ENCODE measurements at places on chromosomes 5 and 9.

- DNase-seq: peak; percentile 67
Measured at GRCh38 chr9:70873506-70873905, 247.9 kb downstream of the TRPM3 start.

DNA sequence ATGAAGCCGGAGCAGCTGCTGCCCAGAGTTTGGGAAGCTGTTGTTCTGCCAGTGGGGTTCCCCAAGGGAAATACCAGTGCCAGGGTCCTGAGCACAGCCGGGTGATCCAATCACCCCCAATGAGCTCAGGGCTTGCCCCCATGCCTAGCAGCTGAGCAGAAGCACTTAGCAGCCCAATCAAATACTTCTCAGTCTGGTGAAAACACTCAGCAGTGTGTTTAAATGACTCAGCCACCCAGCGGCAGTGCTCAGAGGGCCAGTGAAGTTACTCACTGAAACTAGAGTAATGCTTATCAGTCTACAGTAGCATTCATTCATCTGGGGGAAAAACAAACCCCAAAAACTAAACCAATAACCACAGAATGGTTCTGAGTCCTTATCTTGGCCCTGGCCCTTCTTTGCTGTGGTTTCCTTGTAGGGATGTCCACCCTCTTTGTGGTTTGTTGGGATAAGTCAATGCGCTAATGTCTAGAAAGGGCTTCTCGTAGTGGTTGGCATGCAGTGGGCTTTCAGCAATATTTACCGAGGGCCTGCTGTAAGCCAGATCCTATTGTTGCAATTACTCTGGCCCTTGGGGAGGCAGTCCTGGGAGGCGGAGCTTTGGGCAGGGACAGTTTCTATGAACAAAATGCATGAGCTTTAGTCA lies 43.1 kb downstream of the LHX2 start:
- peak; percentile 64 for DNase-seq

DNA sequence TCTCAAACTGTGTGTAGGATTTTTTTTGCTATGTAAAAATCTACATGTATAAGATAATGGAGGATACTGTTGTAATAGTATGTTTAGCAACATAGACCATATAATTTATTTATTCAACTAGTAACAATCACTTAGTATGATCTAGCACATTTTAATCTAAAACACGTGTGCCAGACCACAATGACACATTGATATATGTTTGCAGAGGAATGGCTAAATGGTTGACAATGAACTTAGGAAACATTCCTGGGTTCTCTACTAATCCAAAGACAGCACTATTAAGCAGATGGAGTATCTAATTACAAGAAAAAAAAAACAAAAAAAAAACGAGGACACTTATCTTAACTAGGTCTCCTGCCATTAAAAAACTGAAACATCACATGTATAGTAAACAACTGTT lies 261.7 kb upstream of the PAPPA start:
- DNase-seq: peak; percentile 93

- DNase-seq: peak; percentile 95
Measured at GRCh38 chr5:113147101-113147508, 170.5 kb downstream of the DCP2 start.

- no peak for DNase-seq
Measured at GRCh38 chr5:146233441-146233840, 30.0 kb downstream of the RBM27 start.

GRCh38 chr5:140108093-140109017 lies 5.6 kb upstream of the PURA start:
- DNase-seq: no peak

DNA sequence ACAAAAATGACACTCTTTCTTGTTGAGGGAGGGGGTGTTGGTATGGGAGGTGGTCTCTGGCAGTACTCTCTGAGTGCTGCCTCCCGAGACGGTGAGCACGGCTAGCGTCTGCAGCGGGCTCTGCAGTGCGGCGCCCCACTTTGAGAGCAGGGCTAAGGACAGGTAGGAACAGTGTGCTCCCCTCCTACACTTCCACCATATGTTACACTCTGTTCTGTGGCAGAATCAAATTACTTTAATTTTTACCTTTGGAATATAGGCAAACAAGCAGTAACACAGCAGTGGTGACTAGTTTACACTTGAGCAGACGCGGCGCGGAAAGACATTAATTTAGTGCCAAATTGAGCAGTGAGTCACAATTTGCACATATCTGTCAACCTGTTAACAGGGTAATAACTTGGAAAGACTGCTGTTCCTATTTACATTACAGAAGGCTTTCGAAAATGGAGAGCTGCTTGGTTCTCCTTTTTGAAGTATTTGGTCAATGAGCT lies 136.3 kb downstream of the MED27 start:
- no peak for DNase-seq

- DNase-seq: peak; percentile 63
Measured at GRCh38 chr5:144189800-144190429, 19.2 kb downstream of the KCTD16 start.

DNA sequence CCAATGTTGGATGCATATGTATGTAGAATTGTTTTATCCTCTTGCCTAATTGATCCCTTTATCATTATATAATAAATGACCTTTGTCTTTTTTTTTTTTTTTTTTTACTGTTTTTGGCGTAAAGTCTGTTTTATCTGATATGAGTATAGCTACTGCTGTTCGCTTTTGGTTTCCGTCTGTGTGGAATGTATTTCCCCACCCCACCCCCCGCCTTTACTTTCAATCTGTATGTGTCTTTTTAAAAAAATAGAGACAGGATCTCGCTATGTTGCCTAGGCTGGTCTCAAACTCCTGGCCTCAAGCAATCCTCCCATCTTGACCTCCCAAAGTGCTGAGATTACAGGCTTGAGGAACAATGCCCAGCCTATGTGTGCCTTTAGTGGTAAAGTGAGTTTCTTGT lies 11.3 kb downstream of the AHRR start:
- DNase-seq: no peak

- DNase-seq: no peak
Measured at GRCh38 chr9:116870566-116870965, 183.5 kb downstream of the TRIM32 start.

DNA sequence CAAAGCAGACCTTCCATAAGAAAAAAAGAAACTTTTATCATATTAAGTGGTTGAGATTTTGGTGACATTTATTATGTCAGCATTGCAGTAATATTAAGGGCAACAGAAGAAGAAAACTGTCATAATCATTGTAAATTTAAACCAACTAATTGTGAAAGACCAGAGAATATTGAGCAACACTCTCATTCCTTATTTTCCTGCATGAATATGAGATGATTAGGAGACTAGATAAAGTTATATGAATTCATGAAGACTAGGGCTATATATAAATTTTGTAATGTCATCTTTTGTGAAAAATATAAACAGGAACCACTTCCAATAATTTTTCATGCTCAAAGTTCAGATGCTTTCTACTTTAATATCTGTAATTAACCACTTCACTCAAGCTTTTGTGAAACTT lies 974.5 kb upstream of the CDH10 start:
- no peak for DNase-seq

Data from fibroblast of mammary gland (primary cell).